ENCODE measurements at places on chromosomes 7 and 10.

GRCh38 chr10:117364110-117364960 lies 10.9 kb downstream of the PDZD8 start:
- DNase-seq: no peak

DNA sequence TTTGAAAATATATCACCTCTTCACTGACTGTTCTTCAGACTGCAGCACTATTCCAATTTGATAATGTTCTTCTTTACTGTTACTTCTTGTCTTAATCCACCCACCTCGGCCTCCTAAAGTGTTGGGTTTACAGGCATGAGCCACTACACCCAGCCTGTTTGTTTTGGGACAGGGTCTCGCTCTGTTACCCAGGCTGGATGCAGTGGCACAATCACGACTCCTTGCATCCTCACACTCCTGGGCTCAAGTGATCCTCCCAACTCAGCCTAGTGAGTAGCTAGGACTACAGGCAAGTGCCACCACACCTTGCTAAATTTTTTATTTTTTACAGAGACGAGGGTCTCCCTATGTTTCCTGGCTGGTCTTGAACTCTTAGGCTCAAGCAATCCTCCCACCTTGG lies 77.9 kb downstream of the NDUFB2 start:
- no peak for DNase-seq

- DNase-seq: no peak
Measured at GRCh38 chr7:12923971-12924370, 236.5 kb downstream of the ARL4A start.

DNA sequence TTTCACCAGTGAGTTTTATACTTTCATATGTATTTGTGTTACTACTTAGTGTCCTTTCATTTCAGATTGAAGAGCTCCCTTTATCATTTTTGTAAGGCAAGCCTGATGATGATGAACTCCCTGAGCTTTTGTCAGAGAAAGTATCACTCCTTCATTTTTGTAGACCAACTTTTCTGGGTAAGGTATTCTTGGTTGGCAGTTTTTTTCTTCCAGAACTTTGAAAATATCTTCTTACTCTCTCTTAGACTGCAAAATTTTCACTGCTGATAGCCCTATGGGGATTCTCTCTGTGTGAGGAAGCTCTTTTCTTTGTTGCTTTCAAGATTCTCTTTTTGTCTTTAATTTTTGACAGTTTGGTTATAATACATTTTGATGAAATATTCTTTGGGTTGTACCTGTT lies 35.7 kb downstream of the CCDC7 start:
- no peak for DNase-seq

DNA sequence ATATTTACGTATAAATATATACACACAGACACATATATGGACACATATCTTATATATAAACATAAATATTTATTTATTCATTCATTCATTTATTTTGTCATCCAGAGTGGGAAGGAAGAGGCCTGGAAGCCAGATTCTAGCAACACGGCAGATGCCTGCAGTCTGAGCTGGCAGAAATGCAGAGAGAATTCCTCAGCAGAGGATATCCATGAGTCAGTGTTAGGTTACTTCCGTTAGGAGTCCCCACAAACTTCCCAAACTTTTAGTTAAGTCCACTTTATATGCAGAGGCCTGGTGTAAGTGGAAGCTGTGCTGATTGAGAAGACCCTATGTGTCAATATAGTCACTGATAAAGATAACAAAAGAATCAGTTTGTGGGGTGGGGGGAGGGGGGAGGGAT lies 89.6 kb downstream of the PPP1R17 start:
- DNase-seq: no peak

DNA sequence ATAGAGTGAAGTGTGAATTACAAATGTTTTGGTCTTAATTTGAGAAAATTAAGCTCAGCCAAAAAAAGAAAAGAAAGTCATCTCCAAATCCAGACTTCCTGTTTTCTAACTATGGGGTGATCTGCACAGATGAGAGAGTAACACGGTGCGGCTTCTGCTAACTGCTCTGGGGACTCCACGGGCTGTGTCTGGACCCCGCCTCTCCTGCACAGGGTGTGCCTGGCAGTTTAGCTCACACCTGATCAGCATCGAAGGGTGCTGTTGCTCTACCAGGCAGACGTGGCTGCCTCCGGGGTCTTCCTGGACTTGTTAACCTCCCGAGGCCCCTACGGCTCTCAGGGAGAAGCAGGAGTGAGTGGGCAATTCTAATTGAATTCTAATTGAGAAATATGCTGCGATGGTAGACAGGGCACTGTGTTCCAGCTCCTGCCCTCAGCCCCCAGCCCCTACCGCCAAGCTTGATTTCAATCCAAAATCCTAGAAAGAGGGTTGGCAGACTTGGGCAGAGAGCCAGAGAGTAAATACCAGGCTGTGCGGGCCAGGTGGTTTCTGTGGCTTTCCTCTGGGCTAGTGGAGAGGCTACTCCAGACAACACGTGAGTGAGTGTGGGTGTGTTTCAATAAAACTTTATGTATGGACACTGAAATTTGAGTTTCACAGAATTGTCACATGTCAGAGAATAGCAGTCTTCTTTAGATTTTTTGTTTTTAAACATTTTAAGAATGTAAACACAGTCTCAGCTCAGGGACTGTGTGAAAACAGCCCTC lies 13.4 kb downstream of the SHH start:
- DNase-seq: peak; percentile 56

DNA sequence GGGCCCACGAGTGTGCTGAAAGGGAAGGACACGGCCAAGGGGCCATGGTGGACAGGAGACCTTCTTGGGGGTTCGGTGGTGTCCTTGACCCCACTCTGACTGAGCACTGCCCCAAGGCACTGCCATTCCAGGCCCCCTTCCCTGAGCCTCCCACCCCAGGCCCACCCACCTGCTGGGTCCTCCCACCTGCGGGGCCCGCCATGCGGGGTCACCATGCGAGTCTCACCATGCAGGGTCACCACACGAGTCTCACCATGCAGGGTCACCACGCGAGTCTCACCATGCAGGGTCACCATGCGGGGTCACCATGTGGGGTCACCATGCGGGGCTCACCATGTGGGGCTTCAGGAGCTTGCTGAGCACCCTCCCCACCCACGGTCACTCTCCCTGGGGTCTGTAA lies 76.3 kb downstream of the LHPP start:
- DNase-seq: no peak

DNA sequence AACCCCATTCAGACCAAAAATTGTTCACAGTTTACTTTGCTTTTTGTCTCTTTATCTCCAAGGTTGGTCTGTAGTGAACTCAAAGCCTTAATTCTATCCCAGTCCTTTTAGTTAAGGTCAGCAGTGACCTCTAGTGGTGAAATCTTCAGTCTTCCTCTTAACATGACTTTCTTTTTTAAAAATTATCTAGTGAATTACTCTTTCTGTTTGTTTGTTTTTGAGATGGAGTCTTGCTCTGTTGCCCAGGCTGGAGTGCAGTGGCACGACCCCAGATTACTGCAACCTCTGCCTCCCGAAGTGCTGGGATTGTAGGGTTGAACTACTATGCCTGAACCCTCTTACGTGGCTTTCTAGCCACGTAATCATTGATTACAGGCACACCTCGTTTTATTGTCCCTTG lies 25.0 kb downstream of the ZNF487 start:
- DNase-seq: no peak

DNA sequence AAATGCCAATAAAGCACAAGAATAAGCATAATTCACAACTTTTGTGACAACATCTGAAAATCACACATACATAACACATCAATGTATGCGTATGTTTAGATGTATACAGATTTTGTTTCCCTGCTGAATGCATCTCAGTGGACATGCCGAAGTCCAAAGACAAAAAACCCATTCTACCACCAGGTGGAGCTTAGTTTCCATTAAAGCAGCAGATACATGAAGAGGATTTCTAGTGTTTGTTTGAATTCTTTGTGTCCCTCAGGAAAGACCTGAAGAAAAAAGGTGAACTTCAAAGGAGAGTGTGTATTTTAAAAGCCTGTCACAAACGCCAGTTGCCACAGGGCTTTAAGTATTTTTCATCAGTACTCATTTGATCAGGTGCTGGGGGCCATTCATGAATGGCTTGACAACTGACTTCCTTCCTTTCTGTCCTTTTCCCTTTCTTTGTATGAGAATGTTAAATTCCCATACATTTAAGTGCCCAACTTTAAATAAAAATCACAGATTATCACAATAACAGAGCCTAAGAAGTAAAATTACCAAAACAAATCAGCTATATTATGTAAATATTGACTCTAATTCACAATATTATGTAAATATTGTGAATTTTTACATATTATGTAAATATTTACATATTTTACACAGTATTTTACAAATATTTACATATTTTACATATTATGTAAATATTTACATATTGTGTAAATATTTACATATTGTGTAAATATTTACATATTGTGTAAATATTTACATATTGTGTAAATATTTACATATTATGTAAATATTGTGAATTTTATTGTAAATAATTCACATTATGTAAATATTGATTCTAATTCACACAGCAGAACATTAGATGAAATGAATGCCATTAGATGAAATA lies 343.0 kb downstream of the CRPPA start:
- DNase-seq: no peak

- DNase-seq: no peak
Measured at GRCh38 chr10:128086003-128086863, 40.0 kb downstream of the MKI67 start.

- peak; percentile 70 for DNase-seq
Measured at GRCh38 chr10:79410315-79411094, 34.9 kb downstream of the ZCCHC24 start.

GRCh38 chr10:99435986-99436638 lies 5.7 kb upstream of the GOT1 start:
- no peak for DNase-seq

DNA sequence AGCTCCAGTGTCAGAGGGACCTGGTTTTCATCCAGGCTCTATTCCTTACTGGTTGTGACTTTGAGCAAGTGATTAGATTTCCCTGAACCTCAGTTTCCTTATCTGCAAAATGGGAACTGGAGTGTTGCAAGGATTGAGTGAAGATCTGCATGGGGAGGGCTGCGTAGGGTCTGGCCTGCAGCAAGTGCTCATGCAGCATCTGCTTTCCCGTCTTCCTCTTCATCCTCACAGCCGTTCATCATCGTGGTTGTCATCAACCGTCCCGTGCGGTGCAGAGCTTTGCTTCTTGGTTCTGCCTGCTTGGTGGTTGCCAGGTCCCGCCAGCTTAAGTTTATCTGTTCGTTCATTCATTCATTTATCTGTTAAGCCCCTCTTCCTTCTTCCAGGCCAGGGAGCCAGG lies 135.0 kb downstream of the GRK5 start:
- DNase-seq: no peak

- no peak for DNase-seq
Measured at GRCh38 chr10:85638797-85639196, 727.8 kb downstream of the GRID1 start.

GRCh38 chr7:124790645-124791044 lies 25.1 kb upstream of the GPR37 start:
- no peak for DNase-seq

DNA sequence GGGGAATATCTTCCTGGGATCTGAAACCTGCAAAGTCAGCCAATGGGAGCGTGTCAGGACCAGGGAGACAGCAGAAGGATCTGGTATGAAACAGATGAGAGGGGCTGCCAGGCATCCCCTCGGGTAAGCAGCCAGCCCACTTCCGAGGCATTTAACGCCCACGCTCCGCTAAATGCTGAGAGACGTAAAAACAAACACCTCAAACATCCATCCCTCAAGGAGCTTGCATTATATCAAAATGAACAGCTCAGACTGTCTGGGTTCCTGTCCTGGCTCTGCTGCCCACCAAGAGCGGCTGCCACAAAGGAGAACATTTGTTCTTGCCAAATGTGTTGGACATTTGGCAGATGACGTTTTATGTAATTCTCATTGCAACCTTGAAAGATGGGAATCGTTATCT lies 7.0 kb upstream of the SERPINE1 start:
- DNase-seq: no peak

- DNase-seq: no peak
Measured at GRCh38 chr10:32144817-32145688, 88.8 kb upstream of the KIF5B start.

- no peak for DNase-seq
Measured at GRCh38 chr10:117539903-117540639, 2.5 kb upstream of the EMX2 start.

DNA sequence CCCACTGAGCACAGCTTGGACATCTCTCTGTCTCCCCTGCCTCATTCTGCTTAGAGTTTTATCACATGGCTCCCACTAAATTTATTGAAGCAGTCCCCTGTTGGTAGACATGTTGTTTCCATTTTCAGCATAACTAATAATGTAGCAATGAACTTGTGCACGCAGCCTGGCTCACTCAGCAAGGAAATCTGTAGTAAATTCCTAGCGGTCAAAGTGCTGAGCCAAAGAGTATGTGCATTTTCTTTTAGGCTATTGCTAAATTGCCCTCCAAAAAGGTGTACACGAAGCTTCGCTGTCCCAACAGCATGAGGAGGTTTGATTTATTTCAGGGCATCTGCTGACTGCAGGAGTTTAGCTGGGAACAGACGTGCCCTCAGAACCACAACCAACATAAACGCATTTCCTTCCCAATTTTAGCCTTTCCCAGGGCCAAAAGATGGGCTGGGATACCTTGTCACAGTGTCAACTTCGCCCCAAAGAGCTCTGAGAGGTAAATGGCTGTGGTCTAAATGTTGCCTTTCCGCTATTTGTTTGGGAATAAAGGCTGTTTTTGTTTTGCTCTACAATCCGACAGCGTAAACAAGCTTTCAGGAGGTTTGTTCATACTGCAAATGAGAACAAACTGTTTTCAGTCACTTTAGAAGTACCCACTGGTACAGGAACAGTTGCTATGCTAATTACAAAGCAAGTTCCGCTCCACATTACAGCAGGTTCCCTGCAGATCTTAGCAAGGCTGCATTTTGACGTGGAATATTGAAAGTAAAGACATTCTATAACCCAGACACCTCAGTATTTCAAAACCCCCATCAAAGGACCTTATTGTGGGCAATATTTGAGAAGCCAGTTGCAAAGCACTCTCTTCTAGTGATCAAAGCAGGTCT lies 16.8 kb downstream of the VSIR start:
- DNase-seq: no peak

- DNase-seq: no peak
Measured at GRCh38 chr7:137272249-137272648, 71.3 kb downstream of the PTN start.

DNA sequence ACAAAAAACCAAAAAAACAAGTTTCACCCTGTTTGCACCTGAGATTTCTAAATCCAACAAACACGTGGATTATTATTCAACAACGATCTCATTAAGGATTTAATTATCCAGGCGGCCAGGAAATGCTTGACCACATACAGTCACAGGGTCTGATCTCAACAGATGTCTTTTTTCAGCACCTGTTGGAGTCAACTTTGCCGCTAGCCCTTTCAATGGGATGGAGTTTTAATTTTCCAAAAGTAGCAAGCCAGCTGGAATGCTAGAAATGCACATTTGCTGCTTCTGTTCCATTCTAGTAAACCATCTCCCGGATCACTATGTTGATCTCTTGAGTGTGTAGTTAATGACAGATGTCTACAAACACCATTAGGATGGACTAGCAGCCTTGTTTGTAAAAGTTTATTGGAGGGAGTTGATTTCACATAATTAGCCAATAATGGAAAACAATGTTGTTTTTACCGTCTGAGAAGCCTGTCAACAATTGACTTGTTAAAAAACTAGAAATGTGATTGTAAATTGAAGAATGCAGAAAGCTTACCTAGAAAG lies 64.2 kb upstream of the DKK1 start:
- DNase-seq: no peak

- DNase-seq: no peak
Measured at GRCh38 chr7:105402221-105403095, 13.7 kb upstream of the SRPK2 start.

GRCh38 chr10:110307805-110308204 lies 3.1 kb upstream of the SMNDC1 start:
- no peak for DNase-seq
